SK-N-DZ (cell line): ENCODE measurements at places on chromosomes 3 and 15.

- DNase-seq: no peak
These were observed 66.6 kb downstream of the IL20RB start for GRCh38 chr3:137024348-137024747.

GRCh38 chr3:78406396-78406795, 1361.4 kb downstream of the ROBO1 start:
- DNase-seq: no peak

DNA sequence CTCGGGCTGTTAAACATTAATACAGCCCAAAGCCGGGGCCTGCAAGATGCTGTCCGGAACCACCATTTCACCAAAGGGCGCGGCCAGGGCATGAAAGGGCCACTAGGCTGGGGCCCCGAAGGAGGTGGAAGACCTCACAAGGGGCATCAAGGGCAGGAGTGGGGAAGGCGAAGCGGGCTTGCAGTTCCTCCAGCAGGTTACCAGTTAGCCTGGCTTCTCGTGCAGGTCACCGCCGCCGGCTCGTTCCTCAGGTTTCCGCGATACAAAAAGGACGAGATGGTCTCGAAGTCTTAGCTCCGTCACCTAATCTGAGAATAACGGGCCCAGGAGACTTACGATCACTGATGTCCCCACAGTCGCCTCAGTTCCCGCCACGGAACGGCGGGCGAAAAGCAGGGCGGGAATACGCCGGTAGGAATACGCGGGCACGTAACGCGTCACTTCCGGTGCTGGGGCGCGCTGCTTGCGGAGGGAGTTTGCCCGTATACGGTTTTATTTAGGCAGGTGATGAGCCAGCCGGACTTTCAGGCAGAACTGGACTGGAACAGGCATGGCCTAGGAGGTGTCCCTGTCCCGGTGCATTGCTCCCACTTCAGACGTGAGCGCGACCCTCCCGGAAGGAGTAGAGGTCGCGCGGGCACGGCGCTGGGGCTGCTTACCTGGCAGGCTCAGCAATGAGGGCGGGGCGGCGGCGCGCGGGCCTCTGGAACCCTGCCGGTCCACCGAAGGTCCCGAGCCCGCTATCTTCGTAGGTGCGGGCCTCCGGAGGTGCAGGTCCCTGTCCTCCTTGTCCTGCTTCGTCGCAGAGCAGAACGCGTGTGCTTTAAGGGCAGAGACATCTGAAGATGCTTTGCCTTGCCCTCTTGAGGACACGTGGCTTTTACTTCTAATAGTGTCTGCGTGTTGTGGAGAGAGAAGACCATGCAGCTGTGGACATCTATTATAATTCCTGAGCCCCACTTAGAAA, at the start of gene RFC4:
TSS of gene RFC4 (minus strand) at position 394 of the 967 bp plus-strand sequence. CDS start 1,769 bp downstream, outside the sequence.
- peak; percentile 92 for DNase-seq

GRCh38 chr3:59288951-59289350, 239.1 kb upstream of the CFAP20DC start:
- DNase-seq: no peak

DNA sequence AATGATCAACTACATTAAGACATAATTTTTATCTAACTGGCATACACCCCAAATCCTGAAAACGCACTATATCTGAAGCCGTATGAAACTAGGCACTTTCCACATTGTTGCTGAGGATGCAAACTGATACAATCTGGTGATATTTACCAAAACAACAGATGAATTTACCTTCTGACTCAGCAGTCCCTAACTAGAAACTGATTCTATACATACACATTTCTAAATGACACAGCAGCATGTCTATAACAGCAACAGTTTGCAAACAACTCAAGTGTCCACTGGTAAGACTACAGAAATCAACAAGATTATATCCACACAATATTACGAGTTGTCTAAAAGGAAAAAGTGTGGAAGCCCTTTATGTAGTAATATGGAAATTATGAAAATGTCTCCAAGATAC, 22.9 kb downstream of the SECISBP2L start:
- DNase-seq: no peak

GRCh38 chr3:108125550-108126071, 34.8 kb upstream of the CD47 start:
- DNase-seq: peak; percentile 38

- DNase-seq: no peak
These were observed 243.3 kb downstream of the ZNF621 start for GRCh38 chr3:40768046-40768445.

DNA sequence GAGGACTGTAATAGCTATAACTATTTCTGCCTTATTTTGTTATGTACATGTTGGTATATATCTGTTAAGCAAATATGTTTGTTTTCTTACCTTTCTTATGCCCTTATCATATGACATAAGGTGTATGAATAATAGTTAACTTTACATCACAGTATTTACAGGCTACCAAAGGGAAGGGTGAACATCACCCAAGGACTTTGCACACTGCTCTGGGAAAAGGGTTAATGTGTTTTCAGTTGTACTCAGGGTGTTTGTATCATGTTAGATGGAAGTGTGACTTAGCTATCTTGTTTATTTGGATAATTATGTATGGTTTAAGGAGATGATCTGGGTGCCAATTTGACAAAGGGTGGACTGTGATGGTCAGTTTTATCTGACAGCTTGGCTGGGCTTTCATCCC, 60.3 kb downstream of the LSM3 start:
- no peak for DNase-seq

DNA sequence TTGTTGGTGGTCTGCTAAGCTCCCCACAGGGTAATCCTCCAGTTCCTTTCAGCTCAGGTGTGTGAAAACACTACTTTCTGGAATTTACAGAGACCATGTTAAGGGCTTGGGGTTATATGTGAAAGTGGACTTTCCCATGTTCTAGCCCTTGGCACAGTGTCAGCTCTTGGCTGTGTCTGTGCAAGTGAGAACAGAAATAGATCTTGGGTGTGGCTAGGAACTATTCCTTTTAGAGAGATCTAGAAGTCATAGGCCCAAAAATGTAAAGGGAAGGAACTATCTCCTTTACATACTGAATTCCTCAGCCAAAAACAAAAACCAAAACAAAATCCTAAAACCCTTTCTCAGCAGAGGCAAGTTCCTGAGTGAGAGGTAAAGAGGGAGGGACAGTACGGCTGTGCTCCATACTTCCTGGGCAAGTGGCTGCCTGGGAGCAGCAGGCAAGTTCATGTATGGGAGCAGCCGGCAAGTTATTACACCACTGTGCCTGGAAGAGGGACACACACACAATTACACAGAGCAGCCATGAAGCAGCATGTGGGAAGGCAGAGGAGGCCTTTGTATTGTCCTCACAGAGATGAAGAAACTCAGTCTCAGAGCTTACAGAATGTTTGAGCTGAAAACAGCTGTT, 19.9 kb upstream of the C3orf62 start:
- no peak for DNase-seq

GRCh38 chr3:156609546-156609945, 54.6 kb upstream of the SSR3 start:
- DNase-seq: no peak

- DNase-seq: no peak
These were observed 530.8 kb upstream of the BCHE start for GRCh38 chr3:166367947-166368533.

DNA sequence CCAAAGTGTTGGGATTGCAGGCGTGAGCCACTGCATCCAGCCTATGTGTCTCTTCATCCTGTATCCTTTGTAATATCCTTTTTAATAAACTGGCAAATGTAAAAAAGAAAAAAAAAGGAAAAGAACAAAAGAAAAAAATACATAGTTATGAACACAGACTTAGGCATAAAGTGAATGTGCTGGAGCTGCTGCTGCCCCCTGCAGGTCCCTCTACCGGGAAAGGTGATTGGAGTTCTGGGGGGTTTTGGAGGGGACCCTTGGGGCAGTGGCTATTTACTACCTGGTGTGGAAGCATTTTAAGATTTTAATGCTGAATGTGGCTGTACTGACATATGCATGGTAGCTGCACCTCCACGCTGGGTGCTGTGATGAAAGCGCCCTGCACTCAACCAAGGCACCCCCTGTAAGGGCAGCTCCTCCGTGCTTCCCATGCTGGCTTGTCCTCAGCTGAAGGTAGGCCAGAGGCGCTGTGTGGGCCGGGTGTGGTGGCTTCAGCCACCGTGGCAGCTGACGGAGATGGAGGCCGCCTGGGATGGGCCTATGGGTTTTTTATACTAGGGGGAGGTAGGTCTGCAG, 49.9 kb downstream of the RPLP1 start:
- DNase-seq: no peak

GRCh38 chr3:105674437-105675065, 194.3 kb downstream of the CBLB start:
- DNase-seq: no peak
